Right lobe of liver (tissue), 6 donors: ENCODE measurements at places on chromosomes 3 and 15.

DNA sequence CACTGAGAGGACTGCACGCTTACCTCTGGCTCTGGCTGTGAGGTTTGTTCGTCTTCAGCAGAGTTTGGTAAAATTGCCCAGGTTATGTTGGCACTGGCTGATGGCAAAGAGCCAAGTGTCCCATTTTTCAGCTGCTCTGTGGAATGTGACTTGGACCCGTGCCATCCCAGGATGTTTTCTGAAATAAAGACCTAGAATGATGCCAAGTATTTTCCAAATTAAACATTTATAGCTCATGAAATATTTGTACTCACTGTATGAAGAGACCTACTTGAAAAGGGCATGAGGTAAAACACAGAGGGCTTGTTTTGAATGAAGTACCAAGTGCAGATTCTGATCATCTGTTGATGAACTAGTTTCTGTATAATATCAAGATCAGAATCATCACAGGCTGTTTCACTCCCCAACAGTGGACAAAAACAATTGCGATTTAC lies 200.5 kb downstream of the STT3B start:
- H3K4me1 ChIP-seq: no peaks in the 10 kb centered on the region
- DNase-seq: peak; percentile 77
- no peaks in the 10 kb centered on the region for H3K36me3 ChIP-seq
- no peaks in the 10 kb centered on the region for H3K27me3 ChIP-seq

DNA sequence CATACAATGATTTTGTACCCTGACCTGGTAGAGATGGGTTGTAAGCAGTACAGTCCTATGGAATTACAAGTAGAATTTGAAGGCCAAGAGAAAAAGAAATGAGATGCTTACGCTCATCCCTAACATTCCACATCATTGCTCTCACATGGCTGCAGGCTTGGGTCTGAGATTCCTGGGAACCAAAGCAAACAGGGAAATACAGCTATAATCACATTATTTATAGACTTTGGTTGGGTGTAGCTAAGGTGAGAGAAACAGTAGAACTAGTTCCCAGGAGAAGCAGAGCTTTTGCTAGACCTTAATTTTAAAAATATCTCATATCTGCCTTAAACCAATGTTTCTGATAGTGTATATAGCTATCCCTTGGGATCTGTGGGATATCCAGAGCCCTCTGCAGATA lies 51.4 kb downstream of the SLCO3A1 start:
- H3K4me1 ChIP-seq: no peaks in the 10 kb centered on the region
- H3K27ac ChIP-seq: no peak overlapping the region
- no peak overlapping the region for H3K4me3 ChIP-seq
- H3K36me3 ChIP-seq: no peaks in the 10 kb centered on the region
- H3K27me3 ChIP-seq: no peaks in the 10 kb centered on the region
- no peak for DNase-seq

DNA sequence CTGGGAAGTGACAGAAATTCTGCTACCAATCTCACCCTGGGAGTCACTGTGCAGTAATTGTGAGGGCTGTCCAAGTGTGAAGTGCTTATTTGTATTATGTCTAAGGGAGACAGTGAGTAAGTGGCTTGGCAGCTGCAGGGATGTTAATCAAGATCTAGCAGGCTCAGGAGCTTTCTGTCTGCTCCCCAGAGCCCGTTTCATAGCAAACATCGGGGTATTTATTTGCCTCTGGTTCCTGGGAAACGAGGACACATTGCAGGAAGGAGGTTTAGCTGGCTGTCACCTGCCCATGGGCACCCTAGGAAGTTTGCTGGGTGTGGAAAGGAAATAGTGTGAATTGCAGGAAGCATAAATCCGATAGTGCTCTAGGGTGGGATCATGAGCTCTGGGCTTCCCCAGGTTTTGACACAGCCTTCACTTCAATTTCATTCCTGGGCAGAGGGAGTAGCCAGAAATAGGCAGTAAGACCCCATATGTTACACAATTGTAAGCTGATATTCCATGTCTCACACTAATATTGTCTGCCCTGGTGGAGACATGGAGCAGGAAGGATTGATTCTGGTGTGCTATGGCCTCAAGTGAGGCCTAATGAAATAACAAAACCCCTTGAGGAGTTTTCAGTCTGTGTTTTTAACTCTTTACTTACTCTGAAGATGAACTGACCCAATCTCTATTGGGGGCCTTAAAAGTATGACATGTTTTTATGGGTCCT lies 74.1 kb upstream of the MITF start:
- no peaks in the 10 kb centered on the region for H3K4me1 ChIP-seq
- H3K36me3 ChIP-seq: no peaks in the 10 kb centered on the region
- no peak overlapping the region for H3K27ac ChIP-seq
- H3K27me3 ChIP-seq: no peaks in the 10 kb centered on the region

DNA sequence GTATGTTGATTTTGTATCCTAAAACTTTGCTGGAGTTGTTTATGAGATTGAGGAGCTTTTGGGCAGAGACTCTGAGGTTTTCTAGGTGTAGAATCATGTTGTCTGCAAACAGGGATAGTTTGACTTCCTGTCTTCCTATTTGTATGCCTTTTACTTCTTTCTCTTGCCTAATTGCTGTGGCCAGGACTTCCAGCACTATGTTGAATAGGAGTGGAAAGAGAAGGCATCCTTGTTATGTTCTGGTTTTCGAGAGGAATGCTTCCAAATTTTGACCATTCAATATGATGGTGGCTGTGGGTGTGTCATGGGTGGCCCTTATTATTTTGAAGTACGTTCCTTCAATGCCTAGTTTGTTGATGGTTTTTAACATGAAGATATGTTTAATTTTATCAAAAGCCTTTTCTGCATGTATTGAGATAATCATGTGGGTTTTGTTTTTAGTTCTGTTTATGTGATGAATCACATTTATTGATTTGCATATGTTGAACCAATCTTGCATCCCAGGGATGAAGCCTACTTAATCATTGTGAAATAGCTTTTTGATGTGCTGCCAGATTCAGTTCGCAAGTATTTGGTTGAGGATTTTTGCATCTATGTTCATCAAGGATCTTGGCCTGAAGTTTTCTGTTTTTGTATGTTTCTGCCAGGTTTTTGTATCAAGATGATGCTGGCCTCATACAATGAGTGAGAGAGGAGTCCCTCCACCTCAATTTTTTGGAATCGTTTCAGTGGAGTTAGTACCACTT lies 188.1 kb downstream of the MINAR1 start:
- H3K4me3 ChIP-seq: no peak overlapping the region
- no peaks in the 10 kb centered on the region for H3K27me3 ChIP-seq
- H3K27ac ChIP-seq: no peak overlapping the region
- no peaks in the 10 kb centered on the region for H3K4me1 ChIP-seq

DNA sequence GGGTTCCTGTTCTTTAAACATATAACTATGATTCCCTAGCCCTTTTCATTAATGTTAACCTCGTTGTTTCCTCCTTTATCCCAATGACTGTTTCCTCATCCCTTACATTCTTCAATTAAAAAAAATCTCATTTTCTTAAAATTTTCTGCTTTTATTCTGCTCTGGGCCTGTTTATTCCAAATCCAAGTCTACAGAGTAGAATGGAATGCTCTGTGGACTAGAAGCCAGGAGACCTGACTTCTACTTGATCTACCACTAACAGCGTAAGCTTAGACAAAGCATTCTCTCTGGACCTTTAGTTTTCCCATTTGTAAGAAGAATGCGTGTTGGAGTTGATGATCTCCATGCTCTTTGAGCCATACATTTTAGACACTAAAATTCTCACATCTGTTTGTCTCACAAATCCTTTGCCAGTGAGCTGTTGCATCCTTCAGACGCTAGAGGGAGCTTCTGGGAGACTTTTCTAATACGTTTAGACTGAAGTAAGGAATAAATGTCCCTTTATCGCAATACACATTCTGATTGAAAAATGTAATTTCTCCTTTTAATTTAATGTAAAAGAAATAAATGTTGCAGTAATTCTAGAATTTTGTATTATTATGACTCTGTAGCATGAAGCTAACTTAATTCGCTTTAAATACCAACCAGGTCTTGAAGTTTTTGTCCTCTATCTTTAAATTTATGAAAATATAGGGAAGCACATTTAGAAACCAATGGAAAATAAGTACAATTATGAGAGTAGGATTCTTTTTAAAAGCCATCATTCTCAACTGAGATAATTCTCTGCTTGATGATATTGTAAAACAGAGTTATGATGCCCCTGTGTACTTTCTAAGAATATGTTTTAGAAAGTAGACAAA lies 21.7 kb upstream of the GMNC start:
- H3K4me3 ChIP-seq: no peak overlapping the region
- no peaks in the 10 kb centered on the region for H3K27me3 ChIP-seq
- H3K36me3 ChIP-seq: no peaks in the 10 kb centered on the region
- no peak for DNase-seq
- no peaks in the 10 kb centered on the region for H3K4me1 ChIP-seq

DNA sequence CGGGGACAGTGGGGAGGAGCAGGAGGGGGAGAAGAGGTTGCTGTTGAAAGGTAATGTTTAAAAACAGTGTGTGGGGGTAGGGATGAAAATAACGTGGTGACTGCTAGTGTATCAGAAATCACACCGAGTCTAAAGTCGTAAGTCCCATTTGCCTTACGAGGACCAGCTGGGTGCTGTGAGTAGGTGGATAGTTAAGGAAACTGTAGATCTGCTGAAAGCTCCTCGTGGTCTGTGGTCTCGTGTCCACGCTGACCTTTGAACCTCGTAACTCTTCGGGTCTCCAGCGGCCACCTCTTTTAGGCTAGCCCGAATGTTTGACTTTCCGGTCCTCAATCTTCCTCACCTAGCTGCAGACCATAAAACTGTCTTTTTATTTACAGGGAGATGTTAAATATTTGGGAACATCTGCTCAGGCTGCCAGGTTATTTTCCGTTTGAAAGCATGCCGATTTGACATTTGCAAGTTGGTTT lies 29.3 kb upstream of the ST3GAL6 start:
- no peaks in the 10 kb centered on the region for H3K36me3 ChIP-seq
- peak overlapping the region; percentile 89 for H3K27ac ChIP-seq
- H3K4me3 ChIP-seq: peak overlapping the region; percentile 97
- DNase-seq: peak; percentile 65

- peak within 1 kb of the TSS; percentile 33 for H3K4me3 ChIP-seq
- no peaks in the 10 kb centered on the region for H3K36me3 ChIP-seq
- no peaks in the 10 kb centered on the region for H3K4me1 ChIP-seq
- DNase-seq: peak; percentile 63
- H3K27ac ChIP-seq: peak within 1 kb of the TSS; percentile 54
- H3K27me3 ChIP-seq: no peaks in the 10 kb centered on the region
Measured at GRCh38 chr3:44584646-44585501, at the start of gene ZNF660. Gene ZNF660 (plus strand): TSS chr3:44584964. CDS start chr3:44594194, 9,230 bp downstream.

DNA sequence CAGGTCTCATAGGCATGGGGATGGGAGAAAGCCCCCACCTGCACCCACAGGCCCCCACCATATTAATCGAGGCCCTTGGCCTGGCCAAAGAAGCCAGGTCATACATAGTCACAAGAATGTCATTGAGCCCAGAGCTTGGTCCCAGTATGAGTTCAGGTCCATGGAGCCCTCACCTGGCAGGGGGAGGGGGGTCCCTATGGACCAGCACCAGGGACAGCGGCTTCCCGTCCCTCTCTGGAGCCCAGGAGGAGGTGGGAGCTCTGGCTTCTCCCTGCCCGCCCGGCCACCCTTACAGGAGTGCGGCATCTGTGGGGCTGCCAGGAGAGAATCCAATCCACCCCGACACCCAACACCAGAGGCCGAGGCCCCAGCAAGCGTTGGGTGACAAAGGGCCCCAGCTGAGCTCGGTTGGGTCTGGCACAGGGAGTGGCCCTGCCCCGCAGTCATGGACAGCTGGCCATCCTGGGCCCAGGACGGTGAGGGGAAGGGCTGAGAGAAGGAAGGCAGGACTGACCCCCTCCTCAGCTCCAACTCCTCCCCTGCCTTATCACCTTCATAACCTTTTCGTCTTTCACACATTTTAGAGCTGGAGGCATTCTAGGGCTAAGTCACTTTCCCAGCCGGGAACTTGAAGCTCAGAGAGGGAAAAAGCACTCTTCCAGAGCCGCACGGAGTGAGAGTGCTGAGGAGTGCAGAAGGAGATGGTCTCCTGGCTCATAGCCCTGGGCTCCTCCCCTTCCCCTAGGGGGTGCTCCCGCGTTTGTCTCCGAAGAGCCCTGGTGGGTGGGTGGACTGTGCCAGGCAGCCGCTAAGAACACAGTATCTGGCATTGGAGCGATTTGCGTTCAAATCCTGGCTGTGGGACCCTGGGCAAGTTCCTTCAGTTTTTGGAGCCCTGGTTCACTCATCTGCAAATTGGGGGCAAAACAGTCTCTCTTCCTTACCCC lies 54.6 kb downstream of the ATP2B2 start:
- no peak overlapping the region for H3K27ac ChIP-seq
- DNase-seq: no peak
- no peaks in the 10 kb centered on the region for H3K36me3 ChIP-seq
- no peaks in the 10 kb centered on the region for H3K4me1 ChIP-seq
- no peak overlapping the region for H3K4me3 ChIP-seq

GRCh38 chr15:94912760-94913159 lies 681.4 kb downstream of the MCTP2 start:
- H3K4me1 ChIP-seq: no peaks in the 10 kb centered on the region
- H3K4me3 ChIP-seq: no peak overlapping the region
- H3K36me3 ChIP-seq: no peaks in the 10 kb centered on the region

DNA sequence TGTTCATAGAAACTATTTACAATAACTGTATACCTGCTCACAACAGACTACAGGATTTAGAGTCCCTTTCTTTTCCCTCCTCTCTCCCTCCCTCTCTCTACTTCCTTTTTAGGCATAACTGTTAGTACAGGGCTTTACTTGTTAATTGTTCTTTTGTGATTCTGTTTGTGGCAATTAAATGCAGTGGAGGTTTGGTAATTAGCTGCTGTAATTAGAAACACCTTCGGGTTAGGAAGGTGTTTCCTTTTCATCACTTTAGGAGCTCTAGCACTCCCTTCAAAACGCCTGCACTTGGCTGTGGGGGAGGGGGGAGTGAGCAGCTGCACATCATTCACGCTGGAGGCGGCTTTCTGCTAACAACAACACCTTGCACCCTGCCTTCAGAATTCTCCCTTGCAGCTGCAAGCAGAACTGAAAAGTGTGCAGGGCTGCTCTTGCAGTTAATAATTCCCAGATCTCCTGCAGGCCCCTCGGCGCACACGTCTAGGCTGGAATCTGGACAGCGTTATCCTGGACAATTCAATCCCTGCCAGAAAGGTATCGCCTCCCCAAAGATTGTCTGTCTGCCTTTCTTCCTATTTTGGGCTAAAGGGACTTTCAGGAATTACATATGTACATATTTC lies 242.6 kb upstream of the RGMA start:
- DNase-seq: no peak
- no peak overlapping the region for H3K4me3 ChIP-seq
- H3K27me3 ChIP-seq: no peaks in the 10 kb centered on the region
- no peak overlapping the region for H3K27ac ChIP-seq

DNA sequence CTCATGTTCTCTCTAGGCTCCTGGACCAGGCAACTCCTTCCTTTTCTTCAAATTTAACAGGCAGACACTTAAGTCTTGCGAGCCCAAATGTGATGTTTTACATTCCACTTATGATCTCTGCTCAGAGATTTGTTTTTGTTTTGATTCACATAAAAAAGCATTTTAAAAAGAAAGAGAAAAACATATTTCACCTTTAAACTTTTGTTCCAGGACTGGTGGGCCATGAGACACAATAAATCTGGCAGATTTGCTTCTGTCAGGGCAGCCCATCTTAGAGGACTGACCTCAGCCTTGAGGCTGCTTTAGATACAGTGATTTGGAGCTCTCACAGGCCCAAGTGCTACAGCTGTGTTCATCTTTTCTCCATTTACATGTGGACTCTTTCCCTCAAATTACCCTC lies 52.0 kb downstream of the CMSS1 start:
- no peak overlapping the region for H3K27ac ChIP-seq
- no peaks in the 10 kb centered on the region for H3K27me3 ChIP-seq
- peaks cover 12% of the 10 kb centered on the region for H3K4me1 ChIP-seq

GRCh38 chr3:139281096-139281495 lies 62.7 kb upstream of the MRPS22 start:
- no peak overlapping the region for H3K27ac ChIP-seq
- H3K4me3 ChIP-seq: no peak overlapping the region
- no peaks in the 10 kb centered on the region for H3K36me3 ChIP-seq
